ENCODE measurements at places on chromosomes 5 and 9.

- no peak for DNase-seq
Observed at GRCh38 chr5:116814626-116815385, 240.2 kb upstream of the SEMA6A start.

GRCh38 chr5:95760273-95761191 lies 29.4 kb downstream of the RHOBTB3 start:
- no peak for DNase-seq

GRCh38 chr5:119083679-119084078 lies 12.8 kb downstream of the DMXL1 start:
- DNase-seq = no peak

DNA sequence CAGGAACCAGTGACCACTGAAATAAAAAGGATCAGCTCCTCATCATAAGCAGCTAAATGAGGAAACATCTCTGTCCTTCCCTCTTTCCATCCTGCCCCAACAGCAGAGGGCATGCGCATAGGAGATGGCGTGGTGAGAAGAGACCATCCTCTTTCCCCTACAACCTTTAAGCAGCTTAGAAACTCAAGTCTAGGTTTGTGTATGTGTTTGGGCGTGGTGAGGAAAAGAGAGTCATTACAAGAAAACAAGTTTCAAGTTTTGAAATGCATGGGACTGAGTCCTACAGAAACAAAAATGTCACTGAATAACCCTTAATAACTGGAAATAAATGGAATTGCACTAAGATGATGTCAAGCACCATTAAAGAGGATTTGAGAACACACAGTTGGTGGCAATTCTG lies 96.4 kb upstream of the IL12B start:
- DNase-seq = no peak

DNA sequence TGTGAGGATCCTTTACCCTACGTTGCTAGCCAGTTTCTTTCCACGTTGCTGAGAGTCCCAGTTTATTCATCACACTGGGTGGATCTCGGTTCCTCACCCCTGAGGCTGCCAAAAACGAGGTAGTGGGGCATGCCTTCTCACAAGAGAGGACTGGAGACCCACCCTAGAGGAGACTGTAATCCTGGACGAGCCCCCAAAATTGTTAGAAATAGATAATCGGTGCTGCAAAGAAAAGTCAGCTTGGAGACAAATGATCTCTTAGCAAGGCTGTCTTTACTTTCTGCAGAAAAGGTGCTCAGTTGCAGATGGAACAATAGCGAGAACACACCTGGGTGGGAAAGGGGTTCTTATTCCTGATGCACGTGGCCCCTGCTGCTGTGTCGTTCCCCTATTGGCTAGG lies 101.8 kb downstream of the TMEM167A start:
- DNase-seq = no peak

GRCh38 chr9:134318481-134318891 lies 7.8 kb upstream of the RXRA start:
- no peak for DNase-seq

DNA sequence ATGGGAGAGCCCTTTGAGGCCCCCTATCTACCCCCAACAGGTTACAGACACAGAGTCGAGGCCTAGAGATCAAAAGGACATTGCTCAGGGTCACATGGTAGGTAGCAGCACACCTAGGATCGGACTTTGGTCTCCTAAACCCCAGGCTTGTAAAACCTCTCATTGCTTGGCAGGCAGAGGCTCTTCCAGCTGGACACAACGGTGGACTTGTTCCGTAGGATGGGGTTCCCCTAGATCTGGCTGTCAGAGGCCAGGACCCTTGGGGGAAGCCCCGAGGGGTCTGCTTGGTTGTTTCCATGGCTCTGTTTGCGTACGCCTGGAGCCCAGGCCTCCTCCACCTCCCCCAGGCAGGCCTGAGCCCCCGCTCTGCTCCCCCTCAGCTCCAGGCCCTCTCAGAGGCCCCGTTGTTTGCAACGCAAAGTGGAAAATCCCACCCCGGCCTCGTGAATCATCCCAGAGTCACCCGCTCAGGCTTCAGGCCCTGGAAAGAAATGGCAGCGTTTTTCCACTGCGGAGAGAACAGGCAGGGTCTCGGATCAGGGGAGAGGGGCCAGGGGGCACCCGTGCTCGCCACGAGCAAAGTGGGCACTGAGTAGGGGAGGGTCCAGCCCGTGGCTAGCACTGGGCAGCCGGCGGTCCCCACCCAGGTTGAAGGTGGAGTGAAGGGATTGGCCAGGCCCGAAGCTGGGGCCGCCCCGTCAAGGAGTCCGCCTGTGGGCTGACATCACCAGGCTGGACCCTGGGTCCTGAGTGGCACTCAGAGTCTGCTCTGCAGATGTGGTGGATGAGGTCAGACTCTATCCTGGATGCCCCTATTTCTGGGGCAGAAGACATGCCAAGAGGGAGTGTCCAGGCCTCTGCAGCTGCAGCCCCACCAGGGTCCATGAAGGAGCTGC lies 19.8 kb downstream of the COL27A1 start:
- DNase-seq = no peak

DNA sequence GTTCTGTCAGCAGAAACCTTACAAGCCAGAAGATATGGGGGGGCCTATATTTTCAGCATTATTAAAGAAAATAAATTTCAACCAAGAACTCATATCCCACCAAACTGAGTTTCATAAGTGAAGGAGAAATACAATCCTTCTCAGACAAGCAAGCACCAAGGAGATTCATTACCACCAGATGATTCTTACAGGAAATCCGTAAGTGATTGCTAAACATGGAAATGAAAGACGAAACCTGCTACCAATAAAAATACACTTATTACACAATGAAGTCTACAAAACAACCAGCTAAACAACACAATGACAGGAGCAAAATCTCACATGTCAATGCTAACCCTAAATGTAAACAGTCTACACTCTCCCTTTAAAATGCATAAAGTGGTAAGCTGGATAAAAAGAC lies 17.8 kb upstream of the C9orf72 start:
- DNase-seq = no peak

- DNase-seq = no peak
Observed at GRCh38 chr9:126531591-126531990, 82.1 kb upstream of the LMX1B start.

Data from lower leg skin (tissue), 4 donors.